ENCODE measurements at places on chromosomes 7 and 10.

DNA sequence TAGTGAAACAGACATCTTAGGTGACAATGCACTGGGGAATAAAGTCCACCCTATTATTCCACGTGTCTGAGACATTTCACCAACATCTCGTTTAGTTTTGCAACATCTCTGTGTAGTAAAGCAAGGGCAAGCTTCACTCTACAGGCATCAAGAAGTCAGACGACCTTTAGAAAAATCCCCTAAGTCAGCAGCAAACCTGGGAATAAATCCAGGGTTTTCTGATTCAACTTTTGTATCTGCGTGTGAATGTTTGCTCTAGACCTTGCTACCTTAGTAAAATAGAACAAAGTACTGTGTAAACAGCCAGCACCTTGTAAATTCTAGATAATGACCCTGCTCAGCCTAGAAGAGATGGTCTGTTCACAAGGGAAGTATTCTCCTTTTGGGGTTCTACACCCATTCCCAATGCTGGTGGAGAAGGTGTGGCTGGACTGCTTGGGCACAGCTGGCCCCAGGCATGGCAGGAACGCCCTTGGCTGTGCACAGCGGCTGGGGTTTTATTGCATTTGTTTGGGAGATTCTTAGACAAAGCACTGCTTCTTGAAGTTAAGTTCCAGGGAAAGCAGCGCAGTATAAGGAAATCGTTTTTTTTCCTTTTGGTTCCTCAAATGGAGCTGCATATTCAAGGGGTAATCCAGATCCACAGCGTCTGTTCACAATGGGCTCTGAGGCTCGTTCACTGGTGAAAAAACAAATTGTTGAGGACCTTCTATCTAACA lies 38.3 kb upstream of the GALNTL5 start:
- no peak for DNase-seq

GRCh38 chr7:96636342-96636860 lies 73.2 kb downstream of the SEM1 start:
- peak; percentile 39 for DNase-seq

GRCh38 chr10:120819366-120819765 lies 31.8 kb upstream of the WDR11 start:
- DNase-seq = no peak

- no peak for DNase-seq
These were observed 16.4 kb downstream of the ZNF783 start for GRCh38 chr7:149278396-149278795.

DNA sequence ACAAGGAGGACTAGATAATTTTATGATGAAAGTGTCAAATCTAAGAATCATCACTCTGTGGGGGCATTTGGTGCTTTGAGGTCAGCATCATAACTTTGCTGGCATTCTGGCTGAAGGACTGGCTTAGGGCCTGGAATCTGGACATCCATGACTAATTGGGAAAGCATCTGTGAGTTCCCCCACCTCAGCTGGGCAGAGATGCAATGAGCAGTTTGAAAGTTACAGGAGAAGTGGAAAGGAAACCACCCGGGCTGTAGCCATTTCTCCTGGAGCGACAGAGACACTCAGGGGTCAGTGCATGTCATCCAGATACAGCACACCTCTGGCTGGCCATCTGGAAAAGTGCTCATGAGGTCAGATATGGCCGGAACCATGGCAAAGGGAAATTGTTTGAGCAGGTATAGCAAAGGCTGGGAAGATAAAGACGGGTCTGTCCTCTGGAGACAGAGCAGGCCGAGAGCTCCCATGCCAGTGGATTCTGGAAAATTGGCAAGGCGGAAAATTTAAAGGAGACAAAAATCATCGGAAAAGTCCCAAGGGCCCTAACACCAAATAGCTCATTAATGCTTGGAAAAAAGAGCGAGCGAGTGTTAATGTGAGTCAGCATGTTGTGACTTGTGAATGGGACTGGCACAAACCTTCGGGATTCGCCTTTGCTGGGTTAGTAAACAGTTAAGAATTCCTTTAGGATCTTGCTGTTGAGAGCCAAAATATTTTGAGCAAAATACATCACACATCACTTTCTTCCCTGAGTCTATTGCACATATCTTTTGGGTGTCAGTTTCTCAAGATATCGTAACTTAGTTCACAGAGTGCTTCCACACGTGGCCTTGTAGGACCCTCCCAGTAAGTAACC lies 188.4 kb upstream of the AGK start:
- no peak for DNase-seq

DNA sequence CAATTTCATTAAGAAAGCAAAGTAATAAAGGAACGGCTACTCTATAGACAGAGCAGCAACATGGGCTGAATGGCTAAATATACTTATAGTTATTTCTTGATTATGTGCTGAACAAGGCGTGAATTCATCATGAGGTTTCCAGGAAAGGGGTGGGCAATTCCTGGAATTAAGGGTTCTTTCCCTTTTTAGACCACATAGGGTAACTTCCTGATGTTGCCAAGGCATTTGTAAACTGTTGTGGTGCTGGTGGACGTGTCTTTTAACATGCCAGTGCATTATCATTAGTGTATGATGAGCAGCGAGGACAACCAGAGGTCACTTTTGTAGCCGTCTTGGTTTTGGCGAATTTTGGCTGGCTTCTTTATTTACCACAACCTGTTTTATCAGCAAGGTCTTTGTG lies 28.5 kb upstream of the ZMYND11 start:
- DNase-seq = no peak

- no peak for DNase-seq
These were observed 104.2 kb downstream of the PRTFDC1 start for GRCh38 chr10:24848195-24848594.

GRCh38 chr7:11193888-11194287 lies 220.2 kb downstream of the PHF14 start:
- DNase-seq = no peak

- no peak for DNase-seq
These were observed 37.7 kb upstream of the HABP2 start for GRCh38 chr10:113515161-113515560.

GRCh38 chr10:74502963-74503608 lies 323.3 kb upstream of the KAT6B start:
- peak; percentile 24 for DNase-seq

DNA sequence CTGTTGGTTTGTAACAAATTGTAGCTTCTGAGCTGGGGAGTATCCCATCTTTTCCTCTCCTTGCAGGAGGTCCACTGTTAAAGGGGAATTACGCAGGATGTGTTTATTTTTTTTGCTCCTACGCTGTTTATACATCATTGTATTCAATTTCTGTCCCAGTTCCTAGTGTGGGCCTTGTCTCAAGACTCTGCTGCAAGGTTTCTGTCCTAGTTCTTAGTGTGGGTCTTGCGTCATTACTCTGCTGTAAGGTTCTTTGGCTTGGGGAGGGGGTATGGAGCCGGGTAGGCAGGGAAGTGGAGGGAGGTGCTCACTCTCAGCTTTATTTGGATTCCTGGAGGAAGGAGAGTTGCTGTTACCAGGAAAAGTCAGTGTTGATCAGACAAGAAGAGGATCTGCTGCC lies 64.0 kb upstream of the TRIM8 start:
- no peak for DNase-seq

- DNase-seq = no peak
These were observed 112.8 kb downstream of the TBXAS1 start for GRCh38 chr7:139941866-139942265.
